ENCODE measurements at places on chromosomes 4 and X.

DNA sequence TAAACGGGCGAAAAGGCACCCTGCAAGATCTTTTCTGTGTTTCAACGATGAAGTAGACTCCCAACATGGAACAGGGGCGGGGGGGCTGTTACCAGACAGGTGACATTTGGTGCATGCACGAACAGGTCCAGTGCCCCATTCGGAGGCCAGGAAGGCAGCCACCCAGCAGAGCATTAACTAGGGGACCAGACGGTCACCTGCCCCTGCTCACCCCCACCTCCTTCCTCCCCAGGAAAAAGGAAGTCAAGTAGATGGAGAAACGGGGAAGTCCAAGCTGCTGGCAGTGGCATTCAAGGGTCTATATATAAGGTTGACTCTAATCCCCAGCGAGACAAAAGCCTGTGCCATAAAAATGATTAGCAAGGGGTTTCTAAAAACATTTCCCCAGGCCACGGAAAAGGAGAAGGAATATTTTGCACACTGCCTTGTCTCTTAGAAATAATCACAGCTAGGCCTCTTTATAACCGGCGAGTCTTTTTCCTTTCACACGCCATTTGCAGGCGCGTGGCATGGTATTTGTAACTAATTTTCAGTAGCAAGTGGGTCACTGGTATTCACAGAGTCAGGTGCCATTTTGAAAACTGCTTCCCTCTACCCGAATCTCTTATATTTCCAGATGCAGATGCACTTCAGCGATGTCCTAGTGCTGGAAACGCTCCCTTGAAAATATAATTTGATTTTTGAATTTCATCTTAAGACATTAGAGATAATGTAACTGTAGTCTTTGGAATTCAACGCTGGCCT, 1.2 kb upstream of the TMSB4X start:
- no peak for DNase-seq

- DNase-seq: no peak
Observed at GRCh38 chr4:145939441-145939750, 773 bp upstream of the ZNF827 start.

DNA sequence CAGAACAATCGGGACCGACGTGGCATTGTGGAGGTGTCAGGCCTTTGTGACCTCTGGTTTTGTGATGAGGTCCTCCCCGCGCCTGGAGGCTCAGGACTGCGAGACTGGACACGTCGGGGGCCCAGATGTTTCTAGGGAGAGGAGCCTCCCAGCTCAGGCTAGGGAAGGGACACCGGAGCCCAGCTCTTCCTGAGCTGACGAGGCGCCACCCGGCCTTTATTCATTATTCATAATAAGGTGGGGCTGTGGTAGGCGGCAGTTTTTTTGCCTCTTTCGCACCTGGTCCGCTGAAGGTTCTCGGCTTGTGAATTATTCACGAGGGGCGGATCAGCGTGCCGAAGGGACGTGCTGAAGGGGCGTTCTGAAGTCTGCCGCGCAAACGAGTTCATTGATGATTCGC, 2.3 kb upstream of the UBA1 start:
- DNase-seq: peak; percentile 43

- no peak for DNase-seq
Observed at GRCh38 chrX:13250826-13251580, 68.8 kb downstream of the ATXN3L start.

- no peak for DNase-seq
Observed at GRCh38 chrX:133542476-133542875, 127.2 kb upstream of the GPC4 start.

- DNase-seq: no peak
Observed at GRCh38 chr4:154158361-154159155, 333.0 kb downstream of the DCHS2 start.

DNA sequence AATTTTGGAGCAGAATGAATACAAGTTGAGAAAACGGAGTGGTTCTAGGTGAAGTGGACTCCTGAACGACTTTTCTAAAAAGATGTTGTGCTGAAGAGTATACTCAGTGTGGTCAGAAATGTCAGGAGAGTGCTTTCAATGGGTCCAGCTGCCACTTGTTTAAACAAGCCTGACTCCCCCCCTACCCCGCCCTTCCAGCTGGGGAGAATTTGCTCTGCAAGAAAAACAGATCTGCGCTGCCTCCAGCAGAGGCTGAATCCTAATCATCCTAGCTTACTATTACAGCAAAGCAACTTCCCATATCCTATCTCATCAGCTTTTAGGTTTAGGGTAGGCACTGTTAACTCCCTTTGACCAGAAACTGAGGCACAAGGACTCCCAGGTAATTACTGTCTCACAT, 1.9 kb downstream of the MAP3K15 start:
- DNase-seq: no peak

DNA sequence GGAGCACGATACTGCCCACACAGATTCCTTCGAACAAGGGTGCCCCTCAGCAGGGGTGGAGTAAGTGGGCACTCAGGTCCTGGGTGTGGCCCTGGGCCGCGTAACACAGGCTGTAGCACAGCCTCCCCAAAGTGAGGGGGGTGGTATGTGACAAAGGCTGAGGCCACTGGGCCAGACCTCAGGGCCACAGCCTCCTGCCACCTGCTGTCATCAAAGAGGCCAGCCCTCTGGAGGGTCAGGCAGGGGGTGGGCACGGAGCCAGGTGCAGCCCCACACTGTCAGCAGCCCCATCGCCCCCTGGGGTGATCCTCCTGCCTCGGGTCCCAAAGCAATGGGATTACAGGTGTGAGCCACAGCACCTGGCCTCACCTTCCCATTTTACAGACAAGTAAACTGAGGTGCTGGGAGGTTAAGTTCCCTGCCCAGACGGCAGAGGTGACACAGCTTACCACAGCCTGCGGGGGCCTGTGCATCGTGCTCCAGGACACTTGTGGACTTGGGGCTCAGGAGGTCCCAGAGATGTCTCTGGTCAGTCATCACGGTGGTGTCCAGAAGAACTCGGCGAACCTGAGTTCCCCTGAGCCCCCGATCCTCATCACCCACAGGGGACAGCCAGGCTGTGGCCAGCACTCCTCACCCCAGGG, 27.5 kb upstream of the MXD4 start:
- DNase-seq: no peak

- DNase-seq: no peak
Observed at GRCh38 chr4:119835613-119835910, 207.0 kb upstream of the PDE5A start.

GRCh38 chr4:77035153-77035552, 40.6 kb downstream of the CCNI start:
- DNase-seq: no peak

- no peak for DNase-seq
Observed at GRCh38 chr4:169249214-169249973, 21.4 kb downstream of the SH3RF1 start.

GRCh38 chrX:8405631-8406030, 59.0 kb upstream of the VCX3B start:
- DNase-seq: no peak

DNA sequence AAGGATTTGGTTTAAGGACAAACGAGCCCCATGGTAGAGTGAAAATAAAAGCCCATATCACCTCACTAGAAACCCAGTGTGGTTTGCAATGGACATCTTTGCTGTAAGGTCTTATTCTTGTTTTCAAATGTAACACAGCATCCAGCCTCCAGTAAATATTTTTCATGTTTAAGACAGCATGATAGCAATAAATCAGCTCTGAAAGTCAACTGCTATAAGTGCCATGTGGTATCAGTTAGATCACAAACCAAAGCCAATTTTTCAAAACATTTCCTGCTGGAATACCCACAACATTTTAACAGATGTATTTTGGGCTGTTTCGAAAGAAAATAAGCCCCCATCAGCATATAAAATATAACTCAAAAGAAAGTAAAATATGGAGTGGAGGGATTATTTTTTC, 24.0 kb upstream of the SCML1 start:
- DNase-seq: no peak

DNA sequence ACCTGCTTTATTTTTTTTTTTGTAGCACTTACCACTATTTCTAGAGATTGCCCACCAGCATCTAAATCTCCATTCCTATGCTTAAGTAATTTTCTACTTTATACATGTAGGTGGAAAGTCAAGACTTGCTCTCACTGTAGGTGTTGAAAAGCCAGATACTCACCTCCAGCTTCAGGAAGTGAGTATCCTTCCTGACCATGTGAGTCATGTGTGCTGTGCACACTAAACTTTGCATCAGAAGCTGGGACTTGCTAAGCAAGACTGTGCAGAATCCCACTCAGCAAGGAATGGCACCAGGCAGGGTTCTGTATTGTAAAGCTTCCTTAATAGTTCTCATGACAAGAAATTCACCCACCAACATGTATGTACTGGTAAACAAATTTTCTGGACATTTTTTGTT, 151.8 kb downstream of the POU4F2 start:
- DNase-seq: no peak

GRCh38 chrX:31543634-31544033, 471.8 kb upstream of the FTHL17 start:
- no peak for DNase-seq

GRCh38 chrX:43108828-43109227, 330.9 kb upstream of the PPP1R2C start:
- no peak for DNase-seq

DNA sequence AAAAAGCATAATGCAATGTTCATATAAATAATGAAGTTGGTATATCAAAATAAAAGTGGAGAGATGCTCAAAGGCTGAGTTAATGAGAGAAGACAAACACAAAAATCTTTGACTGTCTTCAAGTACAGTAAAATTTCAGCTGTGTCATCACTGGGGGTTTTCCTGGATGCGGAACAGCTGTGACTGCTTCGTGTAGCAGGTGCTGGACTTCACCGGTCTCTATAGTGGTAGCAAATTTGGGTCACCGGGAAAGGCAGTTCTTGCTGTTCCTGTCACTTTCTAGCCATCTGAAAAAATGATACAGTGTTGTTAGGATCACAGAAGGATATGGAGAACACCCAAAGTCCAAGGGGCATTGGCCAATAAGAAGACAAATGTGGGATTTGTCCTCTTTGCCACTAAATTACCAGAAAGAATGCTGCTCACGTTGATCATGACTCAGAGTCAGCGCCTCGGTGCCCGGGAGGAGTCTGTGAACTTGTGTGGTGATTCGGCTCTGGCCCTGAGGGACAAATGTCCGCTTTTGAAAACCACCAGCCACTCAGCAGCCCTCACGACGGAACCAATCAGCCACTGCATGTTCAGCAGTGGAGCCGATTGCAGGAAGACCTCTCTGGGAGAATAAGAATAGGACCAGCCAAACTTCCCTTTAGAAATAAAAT, 230.1 kb upstream of the FAT1 start:
- DNase-seq: peak; percentile 75

DNA sequence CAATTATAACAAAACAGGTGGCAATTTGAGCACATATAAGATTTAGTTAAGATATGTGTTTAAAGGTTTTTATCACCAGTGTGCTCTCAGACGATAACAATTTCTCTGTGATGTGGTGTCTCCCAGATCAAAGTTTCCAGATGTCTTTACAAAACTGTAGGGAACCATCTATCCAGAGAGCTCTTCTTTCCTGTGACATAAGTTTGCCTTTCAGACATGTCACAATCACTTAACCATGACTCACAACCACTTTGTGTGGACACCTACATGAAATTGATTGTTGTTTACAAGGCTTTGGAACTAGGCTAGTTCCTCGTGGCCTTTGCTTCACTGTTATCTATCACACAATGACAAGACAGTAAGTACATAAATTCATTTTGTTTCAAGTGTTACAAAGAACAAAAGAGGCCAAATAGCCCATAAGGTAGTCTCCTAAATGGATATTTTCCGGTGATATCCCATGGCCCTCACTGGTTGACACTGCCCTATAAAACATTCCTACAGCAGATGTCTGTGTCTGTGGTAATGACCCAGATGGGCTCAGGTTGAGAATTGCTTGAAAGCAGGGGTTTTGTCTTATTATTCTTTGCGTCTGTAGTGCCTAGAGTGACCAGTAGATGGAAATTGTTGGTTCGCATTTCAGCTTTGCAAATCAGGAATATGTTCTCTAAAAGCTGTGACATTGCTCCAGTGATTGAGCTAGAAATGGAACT, 297.8 kb upstream of the FAM241A start:
- no peak for DNase-seq

GRCh38 chr4:10917566-10917965, 233.0 kb upstream of the CLNK start:
- DNase-seq: no peak

- DNase-seq: no peak
Observed at GRCh38 chr4:106671716-106672115, 303.1 kb upstream of the GIMD1 start.

DNA sequence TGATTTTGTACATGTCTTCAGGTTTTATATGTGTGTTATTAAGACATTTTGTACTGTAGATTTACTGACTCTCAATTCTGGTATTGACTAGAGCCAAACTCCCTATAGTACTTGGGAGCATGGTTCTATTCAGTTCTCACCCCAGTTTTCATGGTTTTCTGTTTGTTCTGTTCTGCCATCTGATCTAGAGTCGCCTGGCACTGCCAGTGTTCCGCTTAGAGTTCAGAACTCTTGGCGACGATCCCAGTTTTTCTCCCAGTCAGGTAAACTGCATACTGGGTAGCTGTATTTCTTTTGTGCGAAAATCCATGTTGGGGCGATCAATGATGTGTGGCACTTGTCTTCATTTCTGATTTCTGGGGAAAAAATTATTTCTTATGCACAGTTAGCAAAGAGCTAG, 78.0 kb downstream of the PHOX2B start:
- no peak for DNase-seq

- no peak for DNase-seq
Observed at GRCh38 chrX:147846676-147847075, 65.0 kb upstream of the FMR1 start.

DNA sequence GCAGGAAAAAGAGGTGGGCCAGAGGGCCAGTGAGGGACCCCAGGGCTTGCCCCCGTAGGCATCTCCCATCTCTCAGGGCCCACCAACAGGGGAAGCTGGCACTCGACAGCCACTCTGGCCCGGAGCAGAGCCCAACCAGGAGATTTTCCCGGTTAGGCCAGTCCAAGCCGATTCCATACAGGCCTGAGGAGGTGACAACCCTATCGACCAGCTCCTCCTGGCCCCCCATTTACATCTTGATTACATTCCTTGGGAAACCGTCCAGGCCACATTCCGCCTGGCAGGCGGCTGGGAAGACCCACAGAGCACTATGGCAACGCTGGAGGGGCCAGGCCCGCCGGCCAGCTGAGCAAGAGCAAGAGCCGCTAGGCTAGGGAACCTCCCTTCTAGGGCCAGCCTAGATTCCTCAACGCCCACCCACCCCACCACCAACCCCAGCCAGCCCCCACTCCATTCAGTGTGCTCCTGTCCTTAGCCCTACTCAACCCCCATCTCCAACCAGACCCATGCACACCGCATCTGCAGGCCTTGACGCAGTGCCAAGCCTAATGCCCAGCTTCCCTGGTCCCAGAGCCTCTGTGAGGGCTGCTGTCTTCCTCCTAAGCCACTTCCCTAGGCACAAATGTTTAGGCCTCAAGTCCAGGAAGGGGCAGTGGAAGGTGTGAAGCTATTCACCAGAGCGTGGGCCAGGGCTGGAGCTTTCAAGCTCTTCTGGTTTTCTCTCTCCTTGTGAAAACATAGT, 161.2 kb downstream of the EFNB1 start:
- peak; percentile 65 for DNase-seq

DNA sequence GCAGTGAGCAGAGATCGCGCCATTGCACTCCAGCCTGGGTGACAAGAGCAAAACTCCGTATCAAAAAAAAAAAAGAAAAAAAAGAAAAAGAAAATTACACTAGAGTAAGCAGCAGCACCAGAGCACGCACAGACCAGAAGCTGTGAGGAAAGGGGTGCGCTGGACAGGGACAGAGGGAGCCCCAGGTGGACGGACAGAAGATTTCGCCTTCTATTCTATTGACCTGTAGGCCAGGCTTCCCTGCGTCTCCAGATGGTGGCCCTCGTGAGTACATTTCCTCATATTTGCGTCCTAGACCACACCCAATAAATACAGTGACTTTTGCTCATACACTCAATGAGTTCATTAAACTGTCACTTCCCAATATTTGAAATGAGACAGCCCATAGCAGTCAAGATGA, 19.1 kb downstream of the MTNR1A start:
- DNase-seq: no peak

GRCh38 chr4:102585329-102585728, 84.2 kb downstream of the NFKB1 start:
- no peak for DNase-seq
